ENCODE measurements at places on chromosomes 3 and 15.

GRCh38 chr3:17755836-17756235 lies 13.4 kb upstream of the TBC1D5 start:
- DNase-seq = no peak

DNA sequence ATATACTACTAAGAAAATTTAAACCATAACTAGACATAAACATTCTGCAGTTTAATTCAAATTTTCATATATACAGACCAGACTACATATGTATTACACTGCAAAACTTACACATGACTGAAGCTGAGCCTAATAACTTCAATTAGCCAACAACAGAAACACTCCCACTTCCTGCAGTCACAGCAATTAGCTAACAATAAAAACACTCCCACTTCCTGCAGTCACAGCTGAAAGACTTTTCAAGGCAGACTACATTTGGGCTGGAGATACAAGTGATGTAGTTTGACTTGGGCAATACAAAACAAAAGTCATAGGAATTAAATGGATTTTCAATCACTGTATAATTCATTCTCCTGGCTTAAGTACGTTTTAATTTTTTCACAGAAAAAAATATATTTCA lies 10.3 kb downstream of the TM2D3 start:
- DNase-seq = peak; percentile 86

GRCh38 chr3:30435861-30436331 lies 170.5 kb upstream of the TGFBR2 start:
- no peak for DNase-seq

DNA sequence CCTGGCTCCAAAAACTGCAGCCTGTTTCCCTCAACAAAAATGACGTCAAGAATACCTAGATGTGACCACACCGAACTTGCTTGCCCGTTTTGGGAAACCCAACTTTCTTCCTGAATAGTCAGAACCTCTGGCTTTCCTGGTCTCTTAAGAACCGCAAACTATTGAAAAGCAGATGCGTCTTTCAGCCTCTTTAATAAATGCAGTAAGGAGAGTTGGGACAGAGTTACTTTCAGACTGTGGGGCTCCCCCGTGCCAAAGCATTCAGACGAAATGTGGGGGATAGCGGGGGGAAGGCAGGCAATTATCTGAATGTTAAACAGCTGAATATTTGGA lies 1.2 kb upstream of the PROK2 start:
- no peak for DNase-seq

DNA sequence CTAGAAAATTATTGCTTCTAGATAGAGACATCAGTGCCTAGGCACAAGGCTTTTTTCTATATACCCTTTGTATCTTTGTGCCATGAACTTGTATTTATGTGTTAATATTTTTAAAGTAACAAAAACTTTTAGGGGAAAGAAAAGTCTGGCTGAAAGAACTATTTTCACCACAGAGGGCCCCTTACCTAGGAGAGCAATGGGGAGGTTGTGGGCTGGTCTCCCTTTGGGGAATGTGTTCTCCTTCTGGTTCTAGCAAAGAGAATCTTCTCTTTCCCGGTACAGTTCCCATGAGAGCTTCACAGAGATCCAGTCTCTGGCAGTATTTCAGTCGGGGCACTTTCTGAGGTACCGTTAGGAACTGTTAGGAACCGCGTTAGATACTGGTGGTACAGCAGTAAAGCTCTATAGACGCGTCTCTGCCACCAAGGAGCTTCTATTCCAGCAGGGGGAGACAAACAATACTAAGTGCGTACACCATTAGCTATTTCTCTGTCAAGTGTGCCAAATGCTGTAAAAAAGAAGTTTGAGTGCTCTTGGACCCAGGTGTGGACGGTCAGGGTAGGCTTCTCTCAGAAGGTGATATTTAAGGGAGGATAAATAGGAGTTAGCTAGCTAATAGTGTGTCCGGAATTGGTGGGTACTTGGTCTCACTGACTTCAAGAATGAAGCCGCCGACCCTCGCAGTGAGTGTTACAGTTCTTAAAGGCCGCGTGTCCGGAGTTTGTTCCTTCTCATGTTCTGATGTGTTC lies 4.6 kb upstream of the EPB42 start:
- peak; percentile 7 for DNase-seq

GRCh38 chr15:84762840-84763572 lies 14.6 kb downstream of the ZNF592 start:
- no peak for DNase-seq

- peak; percentile 87 for DNase-seq
Observed at GRCh38 chr3:48429317-48429959, 448 bp downstream of the PLXNB1 start.

DNA sequence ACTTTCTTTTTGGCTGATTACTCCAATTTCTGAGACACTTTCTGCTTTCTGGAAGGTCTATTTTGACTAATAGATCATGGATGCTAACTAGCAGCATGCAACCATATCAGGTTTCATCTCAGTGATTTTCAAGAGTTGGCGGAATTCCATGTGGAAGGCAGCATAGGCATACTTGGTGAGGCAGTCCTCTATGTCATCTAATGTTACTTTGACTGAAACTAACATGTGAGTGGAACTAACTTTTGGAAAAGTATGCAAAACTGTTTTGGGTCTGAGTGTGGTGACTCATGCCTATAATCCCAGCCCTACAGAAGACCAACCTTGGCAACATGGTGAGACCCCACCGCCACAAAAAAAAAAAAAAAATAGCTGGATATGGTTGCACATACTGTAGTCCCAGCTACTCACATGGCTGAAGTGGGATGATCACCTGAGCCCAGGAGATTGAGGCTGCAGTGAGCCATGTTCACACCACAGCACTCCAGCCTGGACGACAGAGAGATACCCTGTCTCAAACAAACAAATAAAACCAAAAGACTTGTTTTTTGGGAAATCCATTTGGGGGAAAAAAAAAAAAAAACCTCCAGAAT lies 1033.7 kb downstream of the ROBO1 start:
- peak; percentile 68 for DNase-seq

DNA sequence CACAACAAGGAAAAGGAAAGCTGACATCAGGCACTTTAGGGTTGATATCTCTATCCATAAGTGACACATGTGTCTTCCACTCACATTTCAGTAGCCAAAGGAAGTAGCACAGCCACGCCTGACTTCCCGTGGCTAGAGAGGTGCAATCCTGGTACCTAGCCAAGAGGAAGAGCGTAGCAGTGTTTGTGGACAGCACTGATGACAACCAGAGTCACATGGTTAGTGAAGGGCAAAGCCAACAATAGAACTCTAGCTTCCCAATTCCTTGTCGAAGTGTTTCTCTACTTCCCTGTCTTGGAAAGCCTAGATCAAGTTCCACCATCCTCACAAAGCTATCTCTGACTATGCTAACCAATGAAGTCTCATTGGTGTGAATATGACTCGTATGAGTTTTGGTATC lies 189.2 kb downstream of the RSL24D1 start:
- DNase-seq = no peak

GRCh38 chr3:179250803-179251476 lies at the start of gene KCNMB3:
TSS of gene KCNMB3 (minus strand) at chr3:179251114. CDS start at chr3:179250990, 124 bp downstream.
- no peak for DNase-seq

- DNase-seq = no peak
Observed at GRCh38 chr3:72280876-72281275, 495.9 kb upstream of the PROK2 start.

DNA sequence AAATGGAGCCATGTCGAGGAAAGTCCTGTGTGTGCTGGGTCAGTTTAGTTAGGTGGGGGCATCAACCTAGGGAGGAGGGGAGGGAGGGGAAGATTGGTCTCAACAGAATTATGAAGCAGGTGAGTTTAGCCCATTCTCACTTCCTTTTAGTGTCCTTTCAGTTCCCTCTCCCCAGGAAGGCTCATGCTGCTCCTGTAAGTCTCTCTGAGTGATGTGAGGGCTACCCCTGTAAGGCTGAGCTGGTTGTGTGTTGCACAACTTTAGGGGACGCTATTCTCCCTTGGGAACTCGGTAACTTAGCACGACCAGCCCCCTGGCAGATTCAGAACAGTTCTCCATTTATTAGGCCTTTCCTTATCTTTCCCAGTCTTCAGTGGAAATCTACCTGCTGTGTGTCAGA lies 21.2 kb downstream of the IL5RA start:
- no peak for DNase-seq

DNA sequence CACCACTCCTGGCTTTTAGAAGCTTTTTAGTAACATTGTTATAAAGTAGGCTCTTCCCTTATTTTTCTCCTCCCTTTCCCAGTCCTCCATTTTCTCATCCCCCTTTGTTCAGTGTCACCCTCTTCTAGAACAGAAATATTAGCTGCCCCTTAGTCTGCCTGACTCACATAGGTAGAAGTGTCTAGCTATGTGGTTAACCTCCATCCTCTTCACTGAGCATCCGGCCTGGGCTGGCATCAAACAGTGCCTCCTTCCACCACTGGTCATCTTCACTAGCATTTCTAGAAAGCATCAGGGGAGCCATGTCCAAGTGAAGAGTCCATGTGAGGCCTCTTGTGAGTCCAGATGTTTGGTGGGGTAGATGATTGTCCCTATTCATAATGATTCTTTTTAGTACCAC lies 70.0 kb upstream of the SKOR1 start:
- DNase-seq = no peak

Data from NCI-H2081 (cell line).